Kidney (tissue), 22 donors: ENCODE measurements at places on chromosomes 7 and 10. TPM values are rescaled to one million over a fixed set of nuclear protein-coding genes. Genes with fewer than 3 reads are reported as not detected.

Gene PRKCQ
- polyA plus RNA-seq = 6.1 TPM

Gene CPXM2
- polyA plus RNA-seq = 18.5 TPM

Gene PBLD
- 104 TPM for polyA plus RNA-seq

Gene GRID2IP
- 0.11 TPM for polyA plus RNA-seq

Gene VENTX
- polyA plus RNA-seq = 0.39 TPM

Gene VSTM4
- polyA plus RNA-seq = 7.4 TPM

Gene LRRC4
- 3.2 TPM for polyA plus RNA-seq

GRCh38 chr10:64014281-64014680 lies 493.1 kb downstream of the REEP3 start:
- no peak for DNase-seq

DNA sequence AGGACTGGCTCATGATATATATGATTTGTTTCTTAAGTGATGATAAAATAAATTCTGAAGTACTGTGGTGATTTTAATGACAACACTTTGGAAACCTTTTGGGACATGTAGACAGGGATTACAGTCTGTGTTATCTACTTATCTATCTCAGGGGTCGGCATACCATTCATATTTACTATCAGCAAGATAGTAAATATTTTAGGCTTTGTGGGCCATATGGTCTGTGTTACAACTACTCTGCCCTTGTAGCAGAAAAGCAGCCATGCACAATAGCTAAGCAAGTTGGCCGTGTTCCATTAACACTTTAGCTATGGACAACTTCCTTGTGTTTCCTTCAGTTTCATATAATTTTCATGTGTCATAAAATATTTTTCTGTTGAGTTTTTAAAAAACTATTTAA lies 97.8 kb upstream of the PRPS1L1 start:
- DNase-seq = no peak

GRCh38 chr10:8296090-8296733 lies 241.7 kb downstream of the GATA3 start:
- DNase-seq = no peak

DNA sequence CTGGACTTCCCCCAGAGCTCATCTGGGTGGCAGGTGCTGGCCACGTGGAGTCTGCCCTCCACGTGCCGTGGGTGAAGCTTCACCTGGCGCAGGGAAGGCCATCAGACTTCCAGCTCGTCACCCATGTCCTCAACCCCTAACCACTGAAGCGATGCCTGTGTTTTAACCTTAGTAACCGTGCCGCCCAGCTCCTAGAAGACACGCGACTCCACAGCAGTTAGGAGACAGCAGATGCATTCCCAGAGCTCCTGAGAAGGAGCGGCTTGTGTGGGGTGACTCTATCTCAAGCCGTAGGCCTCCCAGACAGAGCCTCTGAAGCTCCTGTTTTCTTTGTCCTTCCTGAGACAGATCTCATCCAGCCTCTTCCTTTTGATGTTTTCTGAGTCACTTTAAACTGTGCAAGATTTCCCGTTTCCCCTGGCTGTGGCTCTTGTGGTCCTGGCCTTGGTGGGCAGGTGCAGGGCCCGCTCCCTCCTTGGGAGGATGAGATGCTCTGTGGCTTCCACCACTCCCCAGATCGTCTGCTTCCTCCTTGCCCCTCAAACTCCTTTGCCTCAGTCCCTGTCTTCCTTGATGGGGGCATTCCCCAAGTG lies 41.4 kb upstream of the AP5Z1 start:
- DNase-seq = no peak

- no peak for DNase-seq
These were observed 74.4 kb downstream of the GLCCI1 start for GRCh38 chr7:8042796-8043535.

DNA sequence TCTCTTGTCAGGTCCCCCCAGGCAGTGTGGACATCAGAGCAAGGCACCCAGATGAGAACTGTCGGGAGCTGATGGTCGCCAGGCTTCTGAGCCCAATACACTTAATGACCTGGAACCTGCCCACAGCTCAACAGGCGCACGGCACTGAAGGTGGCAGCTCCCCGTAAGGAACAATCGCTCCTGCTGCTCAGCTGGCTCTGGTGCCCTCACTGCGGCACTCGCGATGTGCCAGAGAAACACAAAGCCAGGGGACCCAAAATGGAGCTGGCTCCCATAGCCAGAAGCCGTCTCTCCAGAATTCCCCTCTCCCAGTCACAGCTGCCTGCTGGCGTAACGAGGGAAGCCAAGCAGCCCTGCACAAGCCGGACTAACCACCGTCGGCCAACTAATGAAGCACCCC lies 6.3 kb downstream of the CALN1 start:
- DNase-seq = no peak

DNA sequence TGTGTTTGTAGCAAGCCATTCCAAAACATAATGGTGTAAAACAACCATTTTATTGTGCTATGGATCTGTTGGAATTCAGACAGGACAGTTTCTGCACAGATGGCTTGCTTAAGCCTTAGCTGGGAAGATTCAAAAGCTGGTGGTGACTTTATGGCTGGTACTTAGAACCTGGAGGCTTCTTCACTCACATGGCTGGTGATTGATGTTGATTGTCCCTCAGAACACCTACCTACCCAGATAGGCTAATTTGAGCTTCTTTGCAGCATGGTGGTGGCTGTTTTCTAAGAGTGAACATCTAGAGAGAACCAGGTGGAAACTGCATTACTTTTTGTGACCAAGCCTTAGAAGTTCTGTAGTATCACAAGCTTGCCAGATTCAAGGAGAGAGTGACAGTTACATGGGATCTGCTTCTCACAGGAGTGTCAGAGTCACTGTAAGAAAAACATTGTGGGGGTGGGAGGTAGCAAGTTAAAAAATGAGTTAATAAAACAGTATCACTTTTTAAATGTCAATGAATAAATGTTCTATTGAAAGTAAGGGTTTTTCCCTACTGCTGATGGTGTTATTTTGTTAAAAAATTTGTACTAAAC lies 7.1 kb downstream of the R3HCC1L start:
- DNase-seq = no peak

DNA sequence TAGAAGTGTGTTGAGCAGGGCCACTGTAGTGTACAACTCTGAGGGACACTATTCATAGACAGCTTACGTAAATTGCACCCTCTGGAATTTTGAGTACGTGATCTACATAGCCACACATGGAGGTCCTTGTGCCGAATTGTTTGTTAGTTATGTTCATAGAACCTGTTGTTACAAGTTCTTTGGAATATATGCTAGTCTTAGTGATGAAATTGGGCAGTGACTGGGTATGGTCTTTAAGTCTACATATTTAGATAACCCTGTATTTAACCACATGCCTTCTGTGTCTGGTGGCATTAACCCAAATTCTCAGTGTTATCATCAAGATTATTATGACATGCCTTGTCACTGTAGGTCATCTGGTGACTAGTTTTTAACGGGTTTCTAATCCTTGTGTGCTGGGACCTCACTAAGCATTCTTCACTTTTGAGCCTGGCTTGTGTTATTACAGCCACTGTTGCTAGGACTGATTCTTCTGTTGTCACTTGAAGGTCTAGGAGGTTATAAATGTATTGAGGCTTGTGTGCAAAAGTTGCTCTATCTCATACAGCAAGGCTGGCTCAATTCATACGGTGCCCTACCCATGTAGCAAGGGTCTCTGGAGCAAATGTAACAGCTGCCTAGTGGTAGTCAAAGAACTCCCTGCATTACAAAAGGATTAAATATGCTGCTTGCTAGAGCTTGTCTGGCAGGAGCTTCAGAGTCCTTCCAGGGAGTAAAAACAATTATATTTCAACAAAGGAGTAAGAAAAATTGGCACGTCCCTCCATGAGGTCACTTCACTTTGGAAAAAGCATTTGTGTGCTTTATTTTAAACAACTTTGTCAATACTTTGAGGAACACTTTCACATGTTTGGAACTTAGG lies 65.4 kb downstream of the CDK14 start:
- DNase-seq = no peak

Gene CPVL
- polyA plus RNA-seq = 104 TPM

DNA sequence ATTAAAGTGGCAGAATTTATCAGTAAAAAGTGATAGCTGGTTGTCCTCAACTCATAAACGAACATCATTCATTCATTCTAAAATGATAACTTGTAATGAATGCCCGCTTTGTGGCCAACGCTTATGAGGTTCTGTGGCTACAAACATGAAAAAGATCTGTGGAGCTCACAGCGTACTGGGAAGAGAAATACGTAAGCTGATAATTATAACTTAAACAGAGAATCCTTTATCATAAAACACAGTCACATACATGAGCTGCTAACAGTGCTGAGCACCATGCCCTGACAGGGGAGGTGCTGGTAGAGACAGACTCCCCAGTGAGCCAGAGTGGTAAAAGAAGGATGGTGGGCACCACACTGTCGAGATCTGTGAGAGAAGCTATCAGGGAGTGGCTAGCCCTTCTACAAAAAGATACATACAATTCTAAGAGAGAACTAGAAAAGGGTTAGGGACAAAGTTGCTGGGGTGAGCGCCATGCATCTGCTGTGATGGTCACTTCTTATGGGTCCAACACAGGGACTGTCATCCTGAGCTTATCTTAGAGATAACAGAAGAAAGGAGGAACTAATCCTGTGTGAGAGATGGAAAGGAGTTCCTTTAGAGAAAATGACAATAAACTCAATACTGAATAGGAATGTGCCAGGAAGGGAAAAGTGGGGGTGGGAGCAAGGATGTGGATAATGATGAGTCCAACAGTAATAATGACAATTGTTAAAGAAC lies 106.7 kb downstream of the USP6NL start:
- DNase-seq = no peak

DNA sequence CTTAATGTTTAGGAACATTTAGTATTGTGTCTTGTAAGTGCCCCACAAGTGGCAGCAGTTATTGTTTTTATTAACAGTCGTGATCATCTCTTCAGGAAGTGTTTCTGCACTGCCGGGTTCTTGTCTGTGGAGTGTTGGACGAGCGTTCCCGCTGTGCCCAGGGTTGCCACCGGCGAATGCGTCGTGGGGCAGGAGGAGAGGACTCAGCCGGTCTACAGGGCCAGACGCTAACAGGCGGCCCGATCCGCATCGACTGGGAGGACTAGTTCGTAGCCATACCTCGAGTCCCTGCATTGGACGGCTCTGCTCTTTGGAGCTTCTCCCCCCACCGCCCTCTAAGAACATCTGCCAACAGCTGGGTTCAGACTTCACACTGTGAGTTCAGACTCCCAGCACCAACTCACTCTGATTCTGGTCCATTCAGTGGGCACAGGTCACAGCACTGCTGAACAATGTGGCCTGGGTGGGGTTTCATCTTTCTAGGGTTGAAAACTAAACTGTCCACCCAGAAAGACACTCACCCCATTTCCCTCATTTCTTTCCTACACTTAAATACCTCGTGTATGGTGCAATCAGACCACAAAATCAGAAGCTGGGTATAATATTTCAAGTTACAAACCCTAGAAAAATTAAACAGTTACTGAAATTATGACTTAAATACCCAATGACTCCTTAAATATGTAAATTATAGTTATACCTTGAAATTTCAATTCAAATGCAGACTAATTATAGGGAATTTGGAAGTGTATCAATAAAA lies 22.2 kb downstream of the PLA2G12B start:
- no peak for DNase-seq

Gene ITGA8
- polyA plus RNA-seq = 10.8 TPM

- DNase-seq = no peak
These were observed 32.5 kb downstream of the GNA12 start for GRCh38 chr7:2811476-2812113.

DNA sequence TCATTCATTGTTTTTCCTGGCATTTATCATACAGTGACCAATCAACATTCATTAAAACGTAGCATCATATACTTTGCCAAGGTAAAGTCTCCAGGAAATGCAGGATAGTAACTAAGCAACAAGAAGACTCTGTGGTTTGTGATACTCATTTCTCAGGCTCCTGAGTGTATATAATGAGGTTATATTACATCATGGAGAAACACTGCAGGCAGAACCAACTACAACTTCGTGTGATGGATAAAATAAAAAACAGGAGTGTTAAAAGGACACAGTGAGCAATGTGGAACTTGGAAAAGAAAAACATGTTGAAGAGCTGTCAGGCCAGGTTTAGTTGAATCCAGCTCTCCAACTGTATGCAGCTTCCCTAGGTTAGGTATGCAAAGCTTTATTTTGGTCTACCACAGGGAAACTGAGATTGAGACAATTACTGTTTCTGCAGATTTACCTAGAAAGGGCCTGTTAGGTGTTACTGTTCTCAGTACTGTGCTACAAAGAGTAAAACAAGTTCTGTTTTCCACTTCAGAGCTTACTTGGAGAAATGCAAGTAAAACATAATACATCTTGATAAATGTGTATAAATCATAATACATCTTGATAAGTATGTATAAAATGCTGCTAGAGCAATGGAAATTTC lies 7.8 kb upstream of the CCNY start:
- DNase-seq = no peak

DNA sequence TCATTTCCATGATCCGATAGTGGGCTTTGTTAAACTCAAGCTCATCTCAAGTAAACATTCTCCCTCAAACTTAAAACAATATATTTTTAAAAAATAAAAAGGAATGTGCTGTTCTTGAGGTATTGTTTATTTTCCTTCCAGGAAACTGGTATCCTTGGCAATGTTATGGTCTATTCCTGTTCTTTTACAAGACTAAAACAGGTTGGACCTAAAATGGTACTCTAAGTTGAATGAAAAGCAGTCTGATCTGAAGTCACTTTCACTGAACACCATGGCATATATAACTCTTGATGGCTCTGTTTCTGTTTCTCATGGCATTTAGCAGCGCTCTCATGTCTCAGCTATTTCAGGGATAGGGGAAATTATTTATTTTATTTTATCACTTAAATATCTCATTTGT lies 70.1 kb downstream of the PODXL start:
- no peak for DNase-seq

Gene VIM
- 403 TPM for polyA plus RNA-seq

- DNase-seq = no peak
These were observed 136.3 kb downstream of the DNAJB6 start for GRCh38 chr7:157473051-157473569.

- no peak for DNase-seq
These were observed 151.3 kb upstream of the KMT2E start for GRCh38 chr7:104862719-104863118.

DNA sequence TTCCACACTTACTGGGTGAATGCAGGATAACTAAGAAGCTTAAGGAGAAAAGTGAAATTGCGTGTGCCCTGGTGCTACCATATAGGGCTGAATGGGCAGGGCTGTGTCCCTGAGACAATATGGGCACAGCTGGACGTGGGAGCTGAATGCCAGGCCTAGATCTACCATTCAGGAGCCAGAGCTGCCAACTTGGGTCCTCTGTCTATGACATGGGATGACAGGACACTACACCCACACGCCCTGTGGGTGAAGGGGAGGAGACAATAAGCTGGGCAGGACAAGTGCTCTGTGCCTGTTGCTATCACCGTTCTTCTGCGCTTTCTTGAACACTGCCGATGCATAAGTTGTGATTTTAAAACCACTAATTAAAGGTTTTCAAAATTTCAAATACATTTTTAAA lies 293.9 kb downstream of the TNS3 start:
- no peak for DNase-seq
